Hepatocyte (in vitro differentiated cells): ENCODE measurements at places on chromosomes 6 and 20.

DNA sequence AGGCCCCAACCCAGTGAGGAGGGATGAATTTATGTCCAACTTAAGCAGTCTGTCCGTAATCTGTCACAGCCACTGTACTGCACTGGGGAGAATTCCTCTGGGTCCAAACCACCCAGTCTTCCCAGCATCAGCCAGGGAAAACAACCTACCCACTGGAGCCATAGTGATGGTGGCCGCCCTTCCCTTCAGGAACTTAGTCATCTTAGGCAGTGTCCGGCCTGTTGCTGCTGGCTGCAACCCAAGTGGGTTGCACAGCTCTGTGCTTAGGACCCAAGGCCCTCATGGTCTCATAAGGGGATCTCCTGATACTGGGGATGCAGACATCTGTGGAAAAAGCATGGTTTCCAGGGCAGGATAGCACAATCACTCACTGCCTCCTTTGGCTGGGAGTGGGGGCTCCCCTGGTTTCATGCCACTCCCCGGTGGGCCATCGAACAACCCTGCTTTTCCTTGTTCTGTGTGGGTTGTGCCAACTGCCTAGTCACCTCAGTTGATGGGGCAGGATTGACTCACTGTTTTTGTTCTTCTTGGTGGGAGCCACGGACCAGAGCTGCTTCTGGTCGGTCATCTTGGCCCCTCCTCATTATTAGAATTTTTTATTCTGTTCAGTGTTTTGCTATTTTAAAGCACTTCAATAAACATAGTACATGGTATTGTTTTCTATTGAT lies 591.9 kb downstream of the DOK5 start:
- no peak for DNase-seq

DNA sequence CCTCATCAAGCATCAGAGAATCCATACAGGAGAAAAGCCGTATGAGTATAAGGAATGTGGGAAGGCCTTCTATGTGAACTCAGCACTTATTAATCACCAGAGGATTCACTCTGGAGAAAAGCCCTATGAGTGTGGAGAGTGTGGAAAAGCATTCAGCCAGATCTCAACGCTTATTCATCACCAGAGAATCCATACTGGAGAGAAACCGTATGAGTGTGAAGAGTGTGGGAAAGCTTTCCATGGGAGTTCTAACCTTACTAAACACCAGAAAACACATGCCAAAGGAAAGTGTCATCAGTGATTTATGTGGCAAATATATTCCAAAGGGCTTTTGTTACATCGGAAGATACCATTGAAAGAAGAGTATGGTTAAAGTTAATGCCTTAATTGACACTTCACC lies 25.4 kb downstream of the ZKSCAN8 start:
- DNase-seq: no peak

DNA sequence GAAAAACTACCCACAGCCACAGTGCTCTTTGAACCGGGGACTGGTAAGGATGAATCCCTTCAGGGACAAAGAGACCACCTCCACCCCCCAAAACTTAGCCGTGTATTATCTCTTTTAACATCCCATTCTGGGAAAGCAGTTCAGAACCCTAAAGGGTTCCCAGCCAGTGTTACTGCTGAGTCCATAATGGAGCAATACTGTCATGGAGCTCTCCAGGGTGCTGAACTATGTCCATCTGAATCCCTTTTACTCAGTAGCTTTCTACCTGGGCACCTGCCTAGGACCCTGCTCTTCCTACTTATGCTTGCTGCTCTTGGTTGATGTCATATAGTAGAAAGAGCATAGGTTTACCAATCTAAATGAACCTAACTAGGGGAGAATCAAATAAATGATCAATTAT lies 22.3 kb upstream of the SAYSD1 start:
- DNase-seq: peak; percentile 81

- DNase-seq: peak; percentile 57
These were observed 310.7 kb downstream of the EYA4 start for GRCh38 chr6:133551847-133552341.

DNA sequence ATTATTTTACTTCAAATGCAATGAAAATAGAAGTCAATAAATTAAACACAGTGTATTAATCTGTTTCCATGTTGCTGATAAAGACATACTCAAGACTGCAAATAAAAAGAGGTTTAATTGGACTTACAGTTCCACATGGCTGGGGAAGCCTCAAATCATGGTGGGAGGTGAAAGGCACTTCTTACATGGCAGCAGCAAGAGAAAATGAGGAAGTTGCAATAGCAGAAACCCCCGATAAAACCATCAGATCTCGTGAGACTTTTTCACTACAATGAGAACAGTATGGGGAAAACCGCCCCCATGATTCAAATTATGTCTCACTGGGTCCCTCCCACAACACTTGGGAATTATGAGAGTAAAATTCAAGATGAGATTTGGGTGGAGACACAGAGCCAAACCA lies 82.2 kb downstream of the GPR63 start:
- DNase-seq: no peak

DNA sequence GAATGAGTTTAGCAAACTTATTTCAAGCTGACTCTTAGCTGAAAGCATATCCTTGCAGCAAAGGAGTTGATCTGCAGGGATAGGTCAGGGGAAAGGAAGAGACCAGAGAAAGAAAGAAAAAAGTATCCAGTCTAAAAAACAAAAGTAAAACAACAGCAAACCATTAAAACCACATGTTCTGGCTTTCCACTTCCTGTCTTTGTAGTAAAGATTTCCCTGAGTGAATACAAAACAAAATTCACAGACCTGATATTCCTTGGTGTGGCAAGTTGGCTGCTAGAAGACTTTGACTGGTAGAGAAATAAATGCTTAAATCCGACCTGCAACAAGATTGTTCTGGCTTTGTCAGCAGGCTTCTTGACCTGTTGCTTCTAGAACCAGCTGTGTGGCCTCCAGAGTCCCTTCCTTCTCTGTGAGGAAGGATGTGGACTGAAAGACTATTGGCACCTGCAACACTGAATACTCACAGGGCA lies 23.4 kb upstream of the MCM3 start:
- no peak for DNase-seq

DNA sequence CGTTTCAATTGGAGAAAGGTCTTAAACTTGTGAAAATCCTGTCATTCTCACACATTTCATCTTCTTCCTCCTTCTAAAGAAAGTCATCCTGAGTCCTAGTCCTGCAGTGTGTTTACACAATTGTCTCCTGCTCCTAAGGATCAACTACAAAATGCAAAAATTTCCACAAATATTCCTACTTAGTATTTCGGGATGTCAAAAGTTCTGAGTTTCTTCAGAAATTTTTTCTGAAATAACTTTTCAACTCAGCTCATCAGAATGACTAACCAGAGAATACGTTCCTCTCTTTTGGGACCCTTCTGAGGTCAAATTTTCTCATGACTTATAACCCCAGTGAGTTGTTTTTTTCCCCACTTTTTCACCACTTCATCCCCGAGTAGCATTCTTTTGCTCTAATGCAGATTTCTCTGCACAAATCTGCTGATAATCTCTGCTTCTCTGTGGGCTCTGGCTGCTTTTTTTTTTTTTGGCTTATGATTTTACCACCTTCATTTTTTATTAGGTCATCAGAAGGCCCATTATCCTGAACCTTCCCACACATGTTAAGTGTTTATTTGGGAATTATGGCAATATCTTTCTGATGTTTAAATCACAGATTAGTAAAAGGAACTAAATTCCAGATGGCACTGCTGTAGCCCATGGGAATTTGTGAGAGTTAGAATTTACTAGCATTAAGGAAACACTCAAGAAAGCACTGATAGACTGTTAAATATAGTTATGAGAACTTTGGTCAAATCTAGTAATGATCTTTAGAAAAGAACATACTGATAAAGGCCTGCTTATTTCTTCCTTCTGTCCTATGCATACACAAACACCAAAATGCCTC lies 41.4 kb downstream of the MAP3K5 start:
- no peak for DNase-seq

GRCh38 chr6:71488186-71488585 lies 199.6 kb downstream of the OGFRL1 start:
- no peak for DNase-seq

DNA sequence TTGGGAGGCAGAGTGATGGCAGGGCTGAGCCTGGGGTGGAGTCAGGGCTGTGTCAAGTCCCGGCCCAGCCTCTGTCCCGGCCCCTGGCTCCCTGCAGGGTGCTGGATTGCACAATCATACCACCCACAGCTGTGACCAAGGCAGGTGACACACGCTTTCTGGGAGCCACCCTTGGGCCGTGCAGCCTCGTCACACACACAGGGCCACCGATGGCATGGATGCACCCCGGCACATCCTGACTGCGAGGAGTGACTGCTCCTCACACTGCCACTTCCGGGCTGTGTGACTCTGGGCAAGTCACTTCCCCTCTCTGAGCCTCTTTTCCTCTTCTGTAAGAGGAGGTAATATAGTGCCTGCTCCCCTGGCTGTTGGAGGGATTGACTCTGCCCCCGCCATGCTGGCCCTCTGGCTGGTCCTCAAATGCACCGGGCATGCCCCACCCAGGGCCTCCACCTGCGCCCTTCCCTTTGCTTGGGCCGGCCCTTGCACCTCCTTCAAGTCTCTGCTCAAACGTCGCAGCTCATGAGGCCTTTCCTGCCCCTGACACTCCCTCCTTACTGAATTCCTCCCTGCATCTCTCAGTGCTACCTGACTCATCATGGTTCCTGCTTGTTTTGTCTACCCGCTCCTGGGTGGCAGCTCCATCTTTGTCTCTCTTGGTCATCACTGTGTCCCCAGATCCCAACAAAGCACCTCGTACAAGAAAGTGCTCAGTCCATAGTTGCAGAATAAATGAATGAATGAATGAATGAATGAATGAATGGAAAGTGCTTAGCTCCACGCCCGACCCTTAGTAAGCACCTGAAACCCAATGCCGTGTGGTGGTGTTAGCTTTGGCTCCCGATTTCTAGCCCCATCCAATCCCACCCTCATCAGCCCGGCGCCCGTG lies 93.5 kb downstream of the CEBPB start:
- DNase-seq: peak; percentile 47

DNA sequence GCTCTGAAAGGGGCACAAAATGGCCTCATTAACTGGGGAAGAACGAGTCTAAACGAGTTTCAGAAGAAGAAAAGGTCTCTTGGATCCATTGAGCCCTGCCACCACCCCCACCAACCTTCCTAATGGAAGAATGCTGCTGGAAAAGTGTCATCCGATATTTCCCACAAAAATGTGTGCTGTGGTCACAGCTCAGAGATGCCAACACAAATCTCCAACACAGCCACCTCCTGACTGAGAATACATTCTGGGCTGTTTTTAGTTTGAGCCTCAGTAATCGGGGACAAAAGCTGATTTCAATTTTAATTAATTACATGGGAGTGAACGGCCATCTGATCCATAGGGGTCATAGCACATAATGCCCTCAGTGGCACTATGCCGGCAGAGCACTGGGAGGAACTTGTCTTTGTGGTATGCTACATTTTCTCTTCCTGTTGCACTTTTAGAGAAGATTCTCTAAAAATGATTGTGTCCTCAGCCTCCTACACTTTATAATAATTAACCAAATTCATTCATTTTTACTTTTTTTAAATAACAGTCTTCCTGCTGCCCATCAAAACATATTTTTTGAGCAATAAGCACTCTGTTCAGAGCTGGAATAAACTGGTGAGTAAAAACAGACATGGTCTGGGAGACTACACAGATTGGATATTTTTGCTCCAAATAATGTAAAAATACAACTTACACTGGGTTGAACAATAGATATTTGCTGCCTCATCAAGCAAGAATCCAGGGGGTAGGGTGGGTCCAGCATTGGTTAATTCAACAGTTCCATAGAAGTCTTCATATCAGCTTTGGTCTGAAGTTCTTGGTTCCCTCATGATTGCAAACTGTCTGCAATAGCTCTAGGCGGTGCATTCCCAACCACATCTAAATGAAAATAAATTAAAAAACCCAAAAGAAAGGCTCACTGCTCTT lies 143.6 kb upstream of the TMEM170B start:
- no peak for DNase-seq

DNA sequence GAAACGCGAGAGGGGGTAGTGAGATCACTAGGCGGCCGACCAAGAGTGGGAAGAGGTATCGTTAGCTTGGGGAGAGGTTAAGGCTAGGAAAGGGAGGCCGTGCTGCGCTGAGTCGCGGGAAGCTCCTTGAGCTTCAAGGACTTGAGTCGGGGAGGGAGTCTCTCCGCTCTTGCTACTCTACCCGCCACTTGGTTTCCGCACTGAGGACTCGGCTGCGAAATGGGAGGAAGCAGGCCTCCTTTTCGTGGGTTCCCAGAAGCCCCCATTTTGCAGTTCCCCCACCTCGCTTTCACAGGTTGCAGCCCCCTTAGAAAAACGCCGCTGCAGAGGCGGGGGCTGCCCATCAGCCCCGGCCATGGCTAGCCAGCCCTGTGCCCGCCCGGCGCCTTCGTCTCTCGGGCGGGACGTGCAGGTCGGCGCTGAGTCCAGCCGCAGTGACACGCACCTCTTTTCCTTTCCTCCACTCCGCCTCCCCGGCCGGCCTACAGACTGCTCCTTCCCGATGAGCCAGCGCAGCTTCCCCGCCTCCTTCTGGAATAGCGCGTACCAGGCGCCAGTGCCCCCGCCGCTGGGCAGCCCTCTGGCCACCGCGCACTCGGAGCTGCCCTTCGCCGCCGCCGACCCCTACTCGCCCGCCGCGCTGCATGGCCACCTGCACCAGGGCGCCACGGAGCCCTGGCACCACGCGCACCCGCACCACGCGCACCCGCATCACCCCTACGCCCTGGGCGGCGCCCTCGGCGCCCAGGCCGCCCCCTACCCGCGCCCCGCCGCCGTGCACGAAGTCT lies 4.9 kb downstream of the VGLL2 start:
- DNase-seq: peak; percentile 36

DNA sequence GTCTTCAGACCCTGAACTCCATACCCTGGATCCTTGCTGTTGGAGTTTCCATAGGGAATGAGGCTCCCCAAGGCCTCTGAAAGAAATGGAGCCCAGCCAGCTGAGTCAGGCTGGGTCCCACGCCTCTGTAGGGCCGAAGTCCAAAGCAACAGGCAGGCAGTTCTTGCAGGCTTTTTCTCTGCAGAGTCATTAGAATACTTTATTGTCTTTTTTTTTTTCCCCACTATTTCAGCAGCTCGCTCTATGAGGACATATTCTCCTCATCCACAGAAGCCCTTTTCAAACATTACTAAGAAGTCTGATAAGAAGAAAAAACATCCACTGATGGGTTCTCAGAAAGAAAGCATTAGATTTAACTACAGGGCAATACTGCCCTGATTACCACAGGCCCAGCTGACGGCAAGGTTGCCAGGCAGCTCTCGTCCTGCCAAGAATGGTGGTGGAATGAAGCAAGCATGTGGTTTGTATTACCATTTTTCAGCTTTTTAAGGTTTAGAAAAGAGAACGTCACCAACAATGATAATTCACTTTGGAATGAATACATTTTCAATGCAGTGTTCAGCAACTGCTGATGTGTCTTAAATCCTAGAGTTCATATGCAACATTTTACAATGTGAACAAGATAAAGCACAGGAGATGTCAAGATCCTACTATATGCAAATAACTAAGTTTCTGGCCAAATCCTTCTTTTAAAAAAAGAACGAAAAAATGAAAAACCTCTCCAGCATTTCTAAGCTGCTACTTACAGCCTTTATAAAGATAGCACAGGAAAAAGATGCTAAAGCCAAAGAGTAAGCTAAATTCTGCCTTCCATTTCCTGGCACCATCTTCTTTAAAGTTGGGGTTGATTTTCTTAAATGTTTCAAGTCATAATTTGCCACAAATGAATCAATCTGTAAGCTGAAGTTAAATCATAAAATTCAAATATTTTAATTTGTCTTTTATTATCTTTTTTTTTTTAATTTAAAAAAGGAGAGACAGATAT lies 223.6 kb upstream of the CITED2 start:
- peak; percentile 90 for DNase-seq

- DNase-seq: peak; percentile 86
These were observed 144.2 kb downstream of the MYO6 start for GRCh38 chr6:75893058-75893775.

- DNase-seq: no peak
These were observed 259.6 kb upstream of the PLCB4 start for GRCh38 chr20:8809107-8809953.

- no peak for DNase-seq
These were observed 43.5 kb upstream of the TIAM2 start for GRCh38 chr6:154951345-154952200.
